ENCODE measurements at places on chromosomes 13 and 19. TPM values are rescaled to one million over a fixed set of nuclear protein-coding genes. Genes with fewer than 3 reads are reported as not detected.

- no peak for DNase-seq
Observed at GRCh38 chr13:106562301-106562700, 5.6 kb downstream of the ARGLU1 start.

DNA sequence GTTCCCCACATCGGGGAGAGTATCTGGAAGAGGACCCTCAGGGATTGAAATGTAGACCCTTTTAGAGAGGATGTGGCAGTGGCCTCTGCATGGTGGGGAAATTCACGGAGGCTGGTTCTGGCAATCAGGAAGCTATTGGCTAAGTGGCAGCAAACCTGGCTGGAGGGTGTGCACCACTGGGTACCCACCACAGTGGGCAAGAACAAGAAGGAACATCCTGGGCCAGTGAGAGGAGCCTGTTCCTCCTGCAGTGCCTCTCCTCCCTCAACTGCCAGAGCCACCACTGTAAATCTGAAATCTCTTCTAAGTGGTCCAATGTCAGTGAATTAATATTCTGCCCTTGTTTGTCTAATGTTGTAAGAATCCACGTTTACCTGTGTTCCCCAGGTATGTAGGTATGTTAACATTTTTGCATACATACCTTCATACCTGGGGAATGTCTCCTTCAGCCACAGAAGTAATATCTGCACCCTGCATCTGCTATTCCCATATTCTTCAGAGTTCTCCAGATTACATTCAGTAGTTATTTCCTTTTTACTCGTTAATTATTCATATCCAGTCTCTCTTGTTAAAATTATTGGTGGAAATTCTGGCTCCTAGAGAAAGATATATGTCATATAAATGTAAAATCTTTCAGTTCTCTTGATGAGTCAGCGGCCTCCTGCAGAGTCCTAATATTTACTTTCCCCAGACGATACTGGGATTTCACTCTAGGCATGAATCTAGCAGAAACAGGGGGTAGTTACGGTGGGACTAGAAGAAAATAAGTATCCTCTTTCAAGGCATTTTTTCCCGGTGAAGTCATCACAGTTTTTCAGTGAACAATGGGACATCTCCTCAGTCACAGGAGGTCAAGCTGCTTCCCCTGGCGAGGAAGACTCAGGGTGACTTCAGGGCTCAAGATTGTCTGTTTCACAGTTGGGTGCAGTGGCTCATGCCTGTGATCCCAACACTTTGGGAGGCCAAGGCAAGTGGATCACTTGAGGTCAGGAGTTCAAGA, 148.3 kb downstream of the MYO16 start:
- DNase-seq: no peak

DNA sequence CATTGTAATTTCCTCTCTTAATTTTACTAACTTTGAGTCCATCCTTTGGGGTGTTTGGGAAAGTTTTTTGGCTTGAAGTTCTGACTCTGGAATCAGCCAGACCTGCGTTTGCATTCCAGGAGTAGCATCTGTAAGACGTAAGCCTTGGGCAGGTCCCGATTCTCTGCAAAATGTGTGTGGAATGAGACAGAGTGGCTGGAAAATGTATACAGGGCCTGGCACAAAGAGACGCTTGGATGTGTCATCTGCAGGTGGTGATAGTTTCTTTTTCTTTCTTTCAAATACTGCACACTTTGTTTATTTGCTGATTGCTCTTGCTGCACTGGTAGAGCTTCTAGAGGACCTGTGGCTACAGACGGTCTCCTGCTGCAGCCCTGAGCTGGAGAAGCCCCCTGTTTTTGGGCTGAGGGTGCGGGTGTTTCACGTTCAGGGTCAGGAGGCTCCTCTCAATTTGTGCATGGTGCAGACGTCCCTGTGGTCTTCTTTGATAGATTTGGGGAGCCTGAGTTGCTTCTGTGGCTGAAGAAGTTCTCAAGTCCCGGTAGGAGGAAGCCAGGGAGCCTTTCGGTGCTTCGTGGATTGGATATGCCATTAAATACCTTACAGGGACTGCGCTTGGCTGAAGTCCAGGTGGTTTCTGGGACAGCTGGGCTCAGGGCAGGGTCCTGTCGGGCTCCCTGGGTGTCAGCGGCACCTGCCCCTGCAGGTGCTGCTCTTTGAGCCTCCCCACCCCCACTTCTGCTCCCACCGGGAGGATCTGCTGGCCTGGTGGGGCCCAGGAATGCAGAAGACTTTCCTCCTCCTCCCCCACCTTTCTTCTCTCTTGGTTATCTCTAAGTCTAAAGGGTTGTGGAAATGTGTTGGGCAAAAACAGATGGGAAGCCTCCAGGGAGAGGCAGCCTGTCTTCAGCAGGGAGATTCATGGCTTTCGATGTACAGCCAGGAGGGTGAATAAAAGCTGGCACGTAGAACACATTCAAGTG, 44.0 kb upstream of the GAS6 start:
- no peak for DNase-seq

GRCh38 chr13:94595001-94595949, 677 bp downstream of the TGDS start:
- peak; percentile 59 for DNase-seq

DNA sequence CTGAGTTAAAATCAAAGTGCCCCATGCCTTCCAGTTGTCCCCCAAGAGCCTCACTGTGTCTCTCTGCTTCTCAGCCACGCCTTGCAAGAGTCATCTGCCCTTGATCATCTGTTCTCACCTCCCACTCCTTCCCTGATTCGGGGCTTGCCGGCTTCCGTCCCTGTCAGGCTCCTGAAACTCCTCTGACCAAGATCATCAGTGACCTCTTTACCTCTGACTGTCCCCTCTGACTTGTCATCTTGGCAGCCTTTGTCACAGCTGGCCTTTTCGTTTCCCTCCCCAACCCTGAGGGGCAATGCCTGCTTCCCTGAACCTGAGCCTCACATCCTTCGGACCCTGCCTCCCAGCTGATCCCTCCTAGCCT, 66.3 kb downstream of the MAP4K1 start:
- DNase-seq: no peak

GRCh38 chr19:5503598-5503997, 48.4 kb downstream of the ZNRF4 start:
- no peak for DNase-seq

DNA sequence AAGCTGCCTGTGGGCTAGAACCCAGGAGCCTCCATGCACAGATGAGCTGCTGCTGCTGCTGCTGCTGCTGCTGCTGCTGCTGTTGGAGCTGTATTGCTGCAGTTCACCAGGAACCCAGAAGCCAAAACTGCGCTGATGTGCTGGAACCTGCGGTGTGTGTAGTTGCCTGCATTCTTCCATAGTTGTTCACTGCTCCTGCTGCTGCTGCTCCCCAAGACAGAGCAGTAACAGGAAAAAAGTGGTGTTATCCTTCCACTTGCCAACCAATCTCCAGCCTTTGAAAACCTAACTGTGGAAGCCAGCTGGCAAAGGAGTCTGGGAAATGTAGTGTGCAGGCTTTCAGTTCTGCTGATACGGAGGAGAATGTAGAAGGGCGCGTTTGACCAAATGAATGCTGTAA, 37.9 kb downstream of the ARHGAP35 start:
- no peak for DNase-seq

GRCh38 chr19:29528350-29528945, 2.7 kb downstream of the VSTM2B start:
- DNase-seq: peak; percentile 47

- DNase-seq: no peak
Observed at GRCh38 chr13:34467450-34468083, 474.5 kb upstream of the NBEA start.

- DNase-seq: no peak
Observed at GRCh38 chr19:51927859-51928258, 587 bp downstream of the ZNF613 start.

DNA sequence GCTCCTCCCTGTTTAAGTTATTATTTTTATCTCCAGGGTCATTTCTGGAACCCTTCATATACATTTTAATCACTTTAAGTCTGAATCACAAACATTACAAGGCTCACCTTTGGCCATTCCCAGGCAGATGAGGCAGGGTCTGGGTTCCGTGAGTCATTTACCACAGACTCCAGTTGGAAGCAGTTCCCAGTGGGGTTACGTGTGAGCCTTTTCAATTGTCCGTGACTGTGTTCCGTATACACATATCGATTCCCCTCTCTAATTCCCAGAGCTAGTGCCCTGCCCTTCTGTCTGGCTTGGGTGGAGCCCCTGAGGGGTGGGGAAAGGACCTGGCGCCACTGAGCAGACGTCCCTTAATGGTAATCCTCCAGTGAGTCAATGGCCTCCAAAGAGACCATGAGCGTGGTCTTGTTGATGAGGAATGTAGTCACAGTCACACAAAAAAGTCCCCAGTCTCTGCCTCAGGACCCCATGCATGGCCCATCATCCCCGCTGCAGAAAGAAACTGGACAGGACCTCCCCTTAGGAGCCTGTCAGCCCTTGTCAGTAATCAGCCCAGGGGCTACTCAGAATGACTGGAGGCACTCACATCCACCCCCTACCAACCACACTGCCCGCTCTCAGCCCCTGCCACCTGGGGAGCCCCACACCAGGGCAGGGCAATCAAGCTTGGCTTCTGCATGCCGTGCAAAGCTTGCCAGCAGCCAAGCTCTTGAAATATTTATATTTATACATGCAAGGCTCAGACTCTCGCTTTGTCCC, 144.4 kb downstream of the ZIC5 start:
- DNase-seq: no peak

- peak; percentile 64 for DNase-seq
Observed at GRCh38 chr19:48290771-48291488, 21.0 kb downstream of the ZNF114 start.

DNA sequence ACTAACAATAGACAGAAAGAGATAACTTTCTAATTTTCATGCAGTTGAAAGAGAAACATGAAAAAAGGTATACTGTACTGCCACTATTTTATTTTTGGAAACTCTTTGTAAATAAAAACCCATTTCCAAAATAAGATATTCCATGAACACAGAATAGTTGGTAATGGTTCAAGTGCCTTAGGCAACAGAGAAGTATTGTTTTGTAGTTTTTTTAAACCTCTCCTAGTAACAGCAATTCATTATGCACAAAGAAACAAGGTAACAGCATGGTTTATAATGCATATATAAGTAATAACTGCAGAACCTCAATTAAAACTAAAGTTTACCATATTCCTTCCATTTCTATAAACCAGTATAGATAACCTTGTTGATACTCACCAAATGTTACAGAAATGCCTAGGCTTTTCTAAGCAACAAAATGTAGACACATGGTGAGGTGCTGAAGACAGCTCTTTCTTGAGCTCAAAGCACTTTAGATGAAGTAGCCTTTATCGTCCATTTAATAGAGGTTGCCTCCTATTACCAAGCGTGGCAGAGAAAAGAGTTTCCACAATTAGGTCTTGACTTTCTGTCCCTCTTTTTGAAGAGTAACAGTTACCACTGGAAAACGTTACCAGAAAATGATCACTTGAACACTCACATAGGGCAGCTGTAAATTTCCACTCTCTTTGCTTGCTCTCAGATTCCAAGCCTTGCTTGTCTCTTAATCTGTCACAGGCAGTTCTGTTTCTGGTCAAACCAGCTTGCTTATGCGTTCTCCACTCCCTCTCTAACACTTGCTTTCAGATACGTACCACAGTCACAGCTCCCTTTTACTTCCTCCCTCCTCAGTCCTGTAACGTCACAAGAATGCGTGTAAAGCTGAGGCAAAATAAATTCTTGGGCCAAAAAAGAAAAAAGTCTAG, 42.9 kb downstream of the CAB39L start:
- DNase-seq: no peak

DNA sequence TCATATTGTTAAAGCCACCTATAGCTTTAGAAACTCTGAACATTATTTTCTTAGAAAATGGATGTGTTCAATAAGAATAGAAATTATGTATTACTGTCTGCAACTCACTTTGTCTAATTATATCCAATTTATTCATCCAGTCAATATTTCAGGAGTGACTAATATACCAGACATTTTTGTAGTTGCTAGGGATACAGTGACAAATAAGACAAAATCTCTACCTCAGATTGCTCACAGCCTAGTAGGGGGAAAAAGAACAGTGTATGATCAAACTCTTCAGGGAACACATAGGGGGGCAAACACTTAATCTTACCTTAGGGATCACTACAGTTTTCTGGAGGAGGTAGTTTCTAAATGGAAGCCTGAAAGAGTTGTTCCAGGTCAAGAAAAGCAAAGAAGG, 8.6 kb downstream of the BRCA2 start:
- DNase-seq: no peak

DNA sequence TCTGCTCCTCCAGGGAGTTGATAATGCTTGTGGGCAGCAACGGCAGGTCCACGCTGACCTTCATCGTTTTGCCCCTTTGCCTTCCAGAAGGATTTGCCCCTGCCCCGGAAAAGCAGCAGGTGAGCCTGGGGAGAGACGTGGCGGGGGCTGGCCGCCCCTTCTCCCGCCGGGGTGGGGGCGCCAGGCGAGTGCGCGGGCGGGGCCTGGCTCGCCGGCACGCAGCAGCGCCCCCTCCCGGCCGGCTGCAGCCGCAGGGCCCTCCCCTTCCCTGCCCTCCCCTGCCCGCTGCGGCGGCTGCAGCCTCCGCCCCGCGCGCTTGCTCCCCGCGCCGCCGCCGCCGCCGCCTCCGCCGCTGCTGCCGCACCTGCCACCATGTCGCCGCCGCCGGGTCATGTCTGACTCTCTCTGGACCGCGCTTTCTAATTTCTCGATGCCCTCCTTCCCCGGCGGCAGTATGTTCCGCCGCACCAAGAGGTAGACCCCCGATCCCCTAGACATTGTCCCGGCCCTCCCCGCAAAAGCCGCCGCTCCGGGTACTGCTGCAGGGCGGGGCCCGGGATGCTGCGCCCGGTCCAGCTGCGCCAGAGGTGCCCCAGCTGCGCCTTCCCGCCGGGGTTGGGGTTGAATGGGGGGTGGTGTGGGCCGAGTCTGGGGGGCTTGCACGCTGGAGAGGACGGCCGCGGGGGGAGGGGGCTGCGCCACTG, at the start of gene MAST1:
Gene MAST1, plus strand, starts transcription at position 334 of the 704 bp plus-strand sequence. Its CDS starts 58 bp downstream, at position 392.
- no peak for DNase-seq

DNA sequence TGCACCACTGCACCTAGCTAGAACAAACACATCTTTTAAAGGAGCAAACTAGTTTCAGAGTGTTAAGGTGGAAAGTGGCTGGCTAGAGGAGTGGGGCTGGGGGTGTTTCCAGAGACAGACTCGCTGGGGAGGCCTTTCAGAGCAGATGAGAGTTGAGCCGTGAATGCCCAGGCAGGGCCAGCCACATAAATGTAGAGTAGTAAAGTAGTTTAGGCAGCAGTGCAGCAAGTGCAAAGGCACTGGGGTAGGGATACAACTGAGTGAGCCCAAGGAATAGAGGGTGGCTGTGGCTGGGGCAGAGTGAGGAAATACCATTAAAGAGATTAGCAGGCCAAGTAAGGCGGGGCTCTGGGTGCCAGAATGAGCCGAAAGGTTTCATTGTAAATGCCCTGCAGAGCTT, 72.0 kb downstream of the ALOX5AP start:
- no peak for DNase-seq

GRCh38 chr13:67351114-67351513, 121.0 kb upstream of the PCDH9 start:
- no peak for DNase-seq

Gene LRRC63
- not detected for polyA plus RNA-seq

Gene NLRP13
- polyA plus RNA-seq: not detected

Gene ARL11
- polyA plus RNA-seq: 0.44 TPM

Gene CEACAM20
- not detected for polyA plus RNA-seq

Gene TSPAN16
- not detected for polyA plus RNA-seq

Gene ADGRE3
- polyA plus RNA-seq: 0.08 TPM

Gene PRR36
- polyA plus RNA-seq: 8.3 TPM
